ENCODE measurements at places on chromosomes 13 and 19. TPM values are rescaled to one million over a fixed set of nuclear protein-coding genes. Genes with fewer than 3 reads are reported as not detected.

GRCh38 chr19:33293255-33294057 is 8.9 kb downstream of the CEBPA start:
- H3K27me3 ChIP-seq = peaks cover 35% of the 10 kb centered on the region
- no peak overlapping the region for H3K4me3 ChIP-seq
- no peaks in the 10 kb centered on the region for H3K36me3 ChIP-seq
- DNase-seq = peak; percentile 71
- H3K4me1 ChIP-seq = peaks cover 3% of the 10 kb centered on the region

DNA sequence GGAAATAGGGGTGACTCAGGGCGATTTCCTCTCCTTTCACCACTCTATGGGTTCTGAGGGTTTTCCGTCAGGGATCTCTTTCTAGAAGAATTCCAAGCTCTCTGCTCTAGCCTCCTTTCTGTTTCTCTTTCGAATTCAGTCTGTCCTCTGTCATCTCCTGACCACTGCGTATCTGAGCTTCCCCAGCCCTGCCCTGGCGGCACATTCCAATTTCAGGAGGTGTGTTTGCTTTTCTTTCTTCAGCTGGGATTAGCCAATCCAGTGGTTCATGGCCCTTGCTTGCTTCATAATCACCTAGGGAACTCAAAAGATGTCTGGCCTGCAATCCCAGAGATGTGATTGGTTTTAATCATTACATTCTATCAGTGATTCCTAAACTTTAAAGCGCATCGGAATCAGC is 9.4 kb downstream of the IFNL2 start:
- no peaks in the 10 kb centered on the region for H3K36me3 ChIP-seq
- no peak overlapping the region for H3K27ac ChIP-seq
- H3K4me1 ChIP-seq = no peaks in the 10 kb centered on the region
- H3K4me3 ChIP-seq = no peak overlapping the region

GRCh38 chr19:14363183-14364097 is 17.8 kb upstream of the ADGRE5 start:
- peaks cover 6% of the 10 kb centered on the region for H3K4me1 ChIP-seq
- no peaks in the 10 kb centered on the region for H3K36me3 ChIP-seq
- peak; percentile 42 for DNase-seq
- peak overlapping the region; percentile 50 for H3K27ac ChIP-seq
- H3K4me3 ChIP-seq = no peak overlapping the region

- no peak for DNase-seq
- H3K27me3 ChIP-seq = no peaks in the 10 kb centered on the region
- H3K36me3 ChIP-seq = no peaks in the 10 kb centered on the region
- no peak overlapping the region for H3K27ac ChIP-seq
- peaks cover 10% of the 10 kb centered on the region for H3K4me1 ChIP-seq
These were observed 57.3 kb upstream of the TNFRSF19 start for GRCh38 chr13:23512762-23513395.

GRCh38 chr13:101429733-101430132 is 13.4 kb upstream of the NALCN start:
- peak; percentile 7 for DNase-seq
- no peak overlapping the region for H3K4me3 ChIP-seq
- H3K27ac ChIP-seq = no peak overlapping the region
- no peaks in the 10 kb centered on the region for H3K27me3 ChIP-seq
- H3K4me1 ChIP-seq = no peaks in the 10 kb centered on the region
- no peaks in the 10 kb centered on the region for H3K36me3 ChIP-seq

DNA sequence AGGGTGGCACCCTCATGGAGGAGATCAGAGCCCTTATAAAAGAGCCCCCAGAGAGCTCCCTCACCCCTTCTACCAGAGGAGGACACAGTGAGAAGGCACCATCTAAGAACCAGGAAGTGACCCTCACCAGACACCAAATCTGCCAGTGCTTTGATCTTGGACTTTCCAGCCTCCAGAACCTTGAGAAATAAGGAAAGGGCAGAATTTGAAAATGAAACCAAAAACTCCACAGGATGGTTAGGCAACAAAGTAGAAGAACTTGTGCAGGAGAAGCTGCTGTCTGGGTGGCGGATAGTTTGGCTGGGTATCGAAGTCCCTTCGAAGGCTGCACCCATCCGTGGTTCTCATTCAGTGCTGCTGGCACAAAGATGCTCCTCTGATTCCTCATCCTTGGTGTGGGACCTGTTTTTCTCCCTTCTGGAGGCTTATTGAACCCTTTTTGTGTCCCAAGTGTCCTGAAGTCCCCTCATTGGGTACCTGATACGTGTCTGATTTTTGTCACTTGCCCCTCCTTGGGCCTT is 130.8 kb downstream of the KDM4B start:
- no peaks in the 10 kb centered on the region for H3K4me1 ChIP-seq
- H3K4me3 ChIP-seq = no peak overlapping the region
- H3K27me3 ChIP-seq = no peaks in the 10 kb centered on the region
- peaks cover 38% of the 10 kb centered on the region for H3K36me3 ChIP-seq

GRCh38 chr13:110248449-110249143 is 58.4 kb downstream of the COL4A1 start:
- peaks cover 18% of the 10 kb centered on the region for H3K36me3 ChIP-seq
- H3K27me3 ChIP-seq = no peaks in the 10 kb centered on the region
- H3K4me3 ChIP-seq = no peak overlapping the region

DNA sequence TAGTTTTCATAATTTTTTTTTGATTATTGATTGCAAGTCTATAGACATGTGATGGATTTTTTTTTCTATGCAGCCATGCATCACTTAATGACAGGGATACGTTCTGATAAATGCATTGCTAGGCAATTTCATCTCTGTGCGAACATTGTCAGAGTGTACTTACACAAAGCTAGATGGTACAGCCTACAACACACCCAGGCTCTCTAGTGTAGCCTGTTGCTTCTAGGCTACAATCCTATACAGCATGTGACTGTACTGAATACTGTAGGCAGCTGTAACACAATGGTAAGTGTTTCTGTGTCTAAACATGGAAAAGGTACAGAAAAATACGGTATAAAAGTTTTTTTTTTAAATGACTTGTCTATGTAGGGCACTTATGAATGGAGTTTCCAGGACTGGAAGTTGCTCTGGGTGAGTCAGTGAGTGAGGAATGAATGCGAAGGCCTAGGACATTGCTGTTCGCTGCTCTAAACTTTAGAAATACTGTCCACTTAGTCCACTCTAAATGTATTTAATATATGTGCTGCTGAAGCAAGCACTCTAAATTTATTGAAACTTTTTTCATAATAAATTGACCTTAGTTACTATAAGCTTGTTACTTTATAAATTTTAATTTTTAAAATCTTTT is 20.3 kb downstream of the SPATA13 start:
- no peaks in the 10 kb centered on the region for H3K36me3 ChIP-seq
- no peak overlapping the region for H3K4me3 ChIP-seq
- H3K27me3 ChIP-seq = no peaks in the 10 kb centered on the region
- no peak overlapping the region for H3K27ac ChIP-seq

DNA sequence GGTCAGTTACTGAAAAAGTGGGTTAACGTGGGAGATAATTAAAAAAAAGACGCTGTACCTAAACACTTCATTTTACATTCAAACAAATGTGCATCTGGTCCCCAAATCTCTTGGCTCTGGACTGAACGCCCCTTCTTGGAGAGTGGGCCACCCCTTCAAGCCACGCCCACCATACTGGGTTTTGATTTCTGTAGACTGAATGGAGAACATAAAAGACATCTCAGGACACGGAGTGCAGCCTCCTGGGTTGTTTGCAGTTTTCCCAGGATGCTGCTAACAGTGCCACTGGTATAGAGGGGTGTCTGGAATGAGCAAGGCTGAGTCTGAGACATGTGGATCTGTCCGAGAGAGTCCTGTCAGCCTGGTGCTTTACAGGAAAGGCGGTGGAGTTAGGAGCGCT is 10.6 kb downstream of the TFDP1 start:
- no peak overlapping the region for H3K27ac ChIP-seq
- peaks cover 41% of the 10 kb centered on the region for H3K36me3 ChIP-seq
- no peak overlapping the region for H3K4me3 ChIP-seq
- no peaks in the 10 kb centered on the region for H3K27me3 ChIP-seq
- DNase-seq = no peak
- no peaks in the 10 kb centered on the region for H3K4me1 ChIP-seq

DNA sequence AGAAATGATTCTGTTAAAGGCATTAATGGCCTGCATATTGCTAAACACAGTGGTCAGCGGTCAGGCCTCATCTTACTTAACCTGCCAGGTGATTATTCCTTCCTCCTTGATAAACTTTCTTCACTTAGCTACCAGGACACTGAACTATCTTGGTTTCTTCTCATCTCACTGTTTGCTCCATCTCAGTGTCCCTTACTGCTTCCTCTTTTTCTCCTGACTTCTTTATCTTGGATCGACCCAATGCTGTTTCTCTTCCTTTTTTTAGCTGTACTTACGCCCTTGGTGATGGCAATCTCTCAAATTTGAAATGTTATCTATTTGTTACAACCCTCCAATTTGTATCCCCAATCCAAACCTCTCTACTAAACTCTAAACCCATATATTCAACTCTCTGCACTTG is 7.8 kb upstream of the CLC start:
- no peak overlapping the region for H3K4me3 ChIP-seq
- no peaks in the 10 kb centered on the region for H3K4me1 ChIP-seq
- no peak for DNase-seq
- no peaks in the 10 kb centered on the region for H3K27me3 ChIP-seq
- H3K36me3 ChIP-seq = no peaks in the 10 kb centered on the region
- H3K27ac ChIP-seq = no peak overlapping the region

DNA sequence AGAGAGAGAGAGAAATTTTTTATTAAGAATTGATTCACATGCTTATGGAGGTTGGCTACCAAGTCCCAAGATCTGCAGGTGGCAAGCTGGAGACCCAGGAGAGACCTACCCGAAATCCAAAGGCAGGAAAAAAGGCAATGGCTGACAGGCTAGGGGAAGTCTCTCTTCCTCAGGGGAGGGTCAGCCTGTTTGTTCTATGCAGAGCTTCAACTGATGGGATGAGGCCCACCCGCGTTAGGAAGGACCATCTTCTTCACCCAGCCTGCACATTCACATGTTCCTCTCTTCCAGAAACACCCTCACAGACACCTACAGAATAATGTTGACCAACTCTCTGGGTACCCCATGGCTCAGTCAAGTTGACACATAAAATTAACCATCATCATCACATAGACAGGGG is 65.3 kb upstream of the SERP2 start:
- no peaks in the 10 kb centered on the region for H3K36me3 ChIP-seq
- H3K4me1 ChIP-seq = peaks cover 28% of the 10 kb centered on the region
- H3K27ac ChIP-seq = no peak overlapping the region
- H3K27me3 ChIP-seq = no peaks in the 10 kb centered on the region

DNA sequence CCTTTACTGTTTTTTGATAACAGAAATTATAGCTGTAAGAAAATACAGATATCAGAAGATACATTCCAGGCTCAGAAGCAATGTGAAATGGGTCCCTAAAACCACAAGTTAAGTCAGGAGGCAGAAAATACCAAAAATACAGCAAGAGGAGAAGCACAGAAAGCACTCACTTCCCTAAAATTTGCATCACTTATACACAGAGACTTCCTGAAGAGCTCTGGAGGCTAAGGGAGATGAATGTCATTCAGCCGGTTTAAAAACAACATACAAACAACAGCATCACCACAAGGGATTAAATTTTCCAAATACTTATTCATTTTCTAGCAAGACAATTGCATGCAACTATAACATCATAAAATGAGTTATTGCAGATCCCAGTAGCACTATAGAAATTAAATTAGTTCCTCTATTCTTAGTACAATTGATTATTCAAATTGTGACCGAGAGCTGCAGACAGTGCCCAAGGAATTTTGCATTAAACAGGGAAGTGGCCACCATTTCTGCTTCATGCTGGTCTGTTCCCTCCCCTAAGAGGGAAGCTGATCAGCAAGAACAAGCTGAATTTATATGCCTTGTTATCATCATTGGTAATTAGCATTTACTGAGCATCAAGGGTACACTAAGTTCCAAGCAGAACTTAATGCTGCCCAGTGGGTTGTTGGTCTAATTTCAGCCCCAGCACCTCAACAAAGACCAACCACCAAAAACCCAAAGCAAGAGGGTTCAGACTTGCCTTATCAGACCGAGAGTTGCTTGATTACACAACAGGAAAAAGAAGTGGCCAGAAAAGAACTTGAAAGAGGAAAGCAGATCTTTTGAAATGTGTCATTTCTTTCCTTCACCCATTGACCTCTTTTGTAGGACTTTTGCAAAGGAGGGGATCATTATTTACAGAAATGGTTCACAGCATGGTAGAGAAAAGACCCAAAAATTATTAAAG is 140.7 kb downstream of the KCTD12 start:
- H3K27me3 ChIP-seq = no peaks in the 10 kb centered on the region
- no peak overlapping the region for H3K4me3 ChIP-seq
- peaks cover 1% of the 10 kb centered on the region for H3K4me1 ChIP-seq
- H3K36me3 ChIP-seq = no peaks in the 10 kb centered on the region
- no peak overlapping the region for H3K27ac ChIP-seq

- H3K27me3 ChIP-seq = no peaks in the 10 kb centered on the region
- no peak for DNase-seq
- H3K4me3 ChIP-seq = no peak overlapping the region
- no peaks in the 10 kb centered on the region for H3K36me3 ChIP-seq
- H3K27ac ChIP-seq = no peak overlapping the region
- no peaks in the 10 kb centered on the region for H3K4me1 ChIP-seq
These were observed 1015.7 kb downstream of the EFNB2 start for GRCh38 chr13:105519771-105520170.

DNA sequence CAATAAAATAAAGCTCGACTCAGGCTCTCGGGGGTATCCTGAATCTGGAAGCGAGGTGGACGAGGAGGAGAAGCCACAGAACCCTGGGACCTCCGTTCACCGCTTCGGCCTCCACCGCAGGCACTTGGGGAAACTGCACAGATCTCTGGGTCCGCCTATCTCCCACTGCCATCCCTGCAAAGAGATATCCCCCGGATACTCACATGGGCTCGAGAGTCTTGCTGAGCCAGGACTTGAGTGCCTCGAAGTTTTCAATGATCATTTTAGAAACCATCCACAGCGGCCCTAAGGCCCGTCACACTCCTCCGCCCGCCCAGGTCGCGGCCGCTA is 589 bp downstream of the RBM26 start:
- peaks cover 3% of the 10 kb centered on the region for H3K4me1 ChIP-seq
- H3K27me3 ChIP-seq = no peaks in the 10 kb centered on the region
- H3K4me3 ChIP-seq = peak overlapping the region; percentile 89
- H3K27ac ChIP-seq = peak overlapping the region; percentile 97
- no peak for DNase-seq
- H3K36me3 ChIP-seq = no peaks in the 10 kb centered on the region

DNA sequence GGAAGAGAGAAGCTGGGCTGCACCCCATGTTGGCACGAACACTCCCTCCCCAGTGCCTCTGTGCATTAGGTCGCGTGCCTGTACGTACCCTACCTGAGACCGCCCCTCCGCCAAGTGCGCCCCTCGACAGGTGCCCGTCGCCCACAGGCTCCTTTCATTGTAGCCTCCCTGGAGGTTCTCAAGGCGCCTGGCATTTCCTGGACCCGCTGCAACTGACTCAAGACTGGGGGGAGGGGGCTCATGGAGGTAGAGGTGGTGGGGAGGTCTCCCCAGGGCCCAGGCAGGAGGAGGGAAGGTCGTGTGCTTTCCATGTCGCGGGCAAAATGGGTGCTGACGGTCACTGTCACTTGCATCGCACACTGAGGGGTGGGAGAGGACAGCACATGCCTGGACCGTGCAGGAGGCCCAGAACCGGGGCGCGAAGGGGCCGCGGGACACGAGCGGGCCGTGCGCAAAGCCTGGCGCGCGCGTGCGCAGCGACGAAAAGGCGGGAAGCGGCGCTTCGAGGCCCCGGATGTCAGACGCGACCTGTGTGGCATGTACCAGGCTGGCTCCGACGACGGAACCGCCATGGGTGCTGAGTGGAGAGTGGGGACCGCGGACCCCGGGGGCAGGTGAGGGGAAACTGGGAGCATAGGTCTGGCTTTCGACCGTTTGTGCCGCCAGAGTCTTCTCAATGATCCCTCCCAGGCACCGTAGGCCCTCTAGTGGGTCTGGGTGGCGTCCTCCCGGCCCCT is 16.5 kb downstream of the NFIX start:
- no peak overlapping the region for H3K27ac ChIP-seq
- H3K4me3 ChIP-seq = no peak overlapping the region
- peaks cover 5% of the 10 kb centered on the region for H3K36me3 ChIP-seq
- peaks cover 20% of the 10 kb centered on the region for H3K4me1 ChIP-seq

VSTM1 gene
- not detected for total RNA-seq

PEAK3 gene
- under 0.01 TPM for total RNA-seq

ZNF419 gene
- 20.3 TPM for total RNA-seq

TIMM44 gene
- total RNA-seq = 43.0 TPM

RPL36 gene
- total RNA-seq = 232 TPM
